ENCODE measurements at places on chromosomes 6 and 20.

- peak; percentile 63 for DNase-seq
Observed at GRCh38 chr6:105136431-105137350, 43.1 kb downstream of the POPDC3 start.

DNA sequence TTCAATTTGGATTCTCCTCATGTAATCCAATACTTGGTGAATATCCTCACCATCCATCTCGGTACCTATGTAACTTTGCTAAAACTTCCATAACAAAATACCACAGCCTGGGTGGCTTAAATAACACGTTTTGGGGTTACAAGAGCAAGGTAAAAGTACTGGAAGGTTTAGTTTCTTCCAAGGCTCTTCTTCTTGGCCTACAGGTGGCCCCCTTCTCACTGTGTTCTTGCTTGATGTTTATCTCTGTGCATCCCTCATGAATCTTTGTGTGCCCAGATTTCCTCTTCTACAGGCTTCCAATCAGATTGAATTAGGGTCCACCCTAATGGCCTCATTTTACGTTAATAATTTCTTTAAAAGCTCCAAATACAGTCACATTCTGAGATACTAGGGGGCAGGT is 163.3 kb upstream of the HCRTR2 start:
- no peak for DNase-seq

DNA sequence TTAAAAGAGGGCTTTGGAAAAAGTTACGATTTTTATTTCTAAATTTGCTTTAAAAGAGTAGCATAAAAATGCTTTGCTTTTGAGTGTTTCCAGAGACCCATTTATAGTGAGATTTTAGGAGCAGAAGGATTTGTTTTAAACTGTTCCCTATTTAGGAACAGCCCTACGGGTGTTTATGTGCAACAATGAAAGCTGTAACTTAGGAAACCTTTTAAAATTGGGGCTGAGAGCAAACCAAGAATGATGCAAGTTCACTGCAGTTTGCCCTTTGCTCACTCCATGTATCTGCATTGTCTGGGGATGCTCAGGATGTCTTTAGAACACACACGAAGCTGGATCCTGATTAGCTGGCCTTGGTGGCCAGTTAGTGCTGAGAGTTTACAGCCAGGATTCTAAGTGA is 40.9 kb downstream of the GHRH start:
- peak; percentile 74 for DNase-seq

GRCh38 chr6:47203266-47203937 is 106.3 kb downstream of the TNFRSF21 start:
- no peak for DNase-seq

DNA sequence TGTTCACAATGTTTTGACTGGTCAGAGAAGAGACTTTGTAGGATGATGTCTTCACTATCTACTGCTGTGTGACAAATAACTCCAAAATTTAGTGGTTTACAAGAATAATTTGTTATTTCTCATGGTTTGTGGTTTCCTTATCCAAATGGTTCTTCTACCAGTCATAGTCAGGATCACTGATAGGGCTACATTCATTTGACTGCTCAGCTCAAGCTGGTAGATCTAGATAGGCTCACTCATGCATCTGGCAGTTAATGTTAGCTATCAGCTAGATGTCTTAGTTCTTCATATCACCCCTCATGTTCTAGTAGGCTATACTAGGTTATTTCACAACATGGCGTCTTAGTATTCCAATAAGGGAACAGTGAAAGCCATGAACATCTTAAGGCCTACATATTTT is 131.0 kb downstream of the ID4 start:
- no peak for DNase-seq

- DNase-seq, result peak; percentile 64
Observed at GRCh38 chr6:149060985-149061760, 256.3 kb upstream of the TAB2 start.

- DNase-seq, result no peak
Observed at GRCh38 chr6:33934731-33935270, 131.0 kb upstream of the MLN start.

GRCh38 chr6:145544041-145544440 is 191.3 kb downstream of the EPM2A start:
- DNase-seq, result peak; percentile 13

GRCh38 chr20:44477151-44477550 is 1.5 kb downstream of the TTPAL start:
- DNase-seq, result no peak

DNA sequence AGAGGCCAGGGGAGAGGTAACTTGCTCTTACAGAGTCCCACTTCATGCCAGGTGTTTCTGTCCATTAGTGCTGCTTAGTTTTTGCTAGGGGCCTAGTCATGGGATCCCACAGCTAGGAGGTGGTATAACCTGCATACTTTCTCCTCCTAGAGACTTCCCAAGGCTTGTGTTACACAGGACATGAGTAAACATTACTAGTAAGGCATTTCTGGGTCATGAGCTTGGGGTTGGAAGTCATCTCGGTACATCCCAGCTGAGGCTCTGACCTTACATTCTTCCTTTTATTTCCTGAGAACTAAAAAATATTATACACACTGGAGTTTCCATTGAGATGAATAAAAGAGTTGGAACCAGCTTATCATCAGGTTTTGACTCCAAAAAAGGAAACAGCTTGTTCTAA is 20.9 kb upstream of the PNPLA1 start:
- DNase-seq, result no peak

- DNase-seq, result no peak
Observed at GRCh38 chr6:18242062-18242851, 22.1 kb downstream of the DEK start.

DNA sequence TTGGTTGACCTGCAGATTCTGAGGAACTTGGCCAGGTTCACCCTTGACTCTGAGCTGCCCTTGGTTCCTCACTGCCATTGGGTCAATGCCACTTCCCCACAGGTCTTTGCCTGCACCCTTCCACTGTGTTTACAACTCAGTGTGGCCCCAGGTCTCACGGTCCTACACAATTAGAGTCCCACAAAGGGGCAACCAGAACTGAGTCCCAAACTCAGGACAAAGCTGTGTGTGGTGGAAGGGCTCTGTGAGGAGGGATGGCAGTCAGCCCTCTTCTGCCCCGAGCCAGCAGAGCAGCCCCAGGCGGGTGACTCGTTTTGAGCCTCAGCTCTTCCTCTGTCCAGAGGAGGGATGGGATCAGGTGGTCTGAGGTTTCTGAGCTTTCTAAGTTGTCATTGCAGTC is 69.5 kb downstream of the NPEPL1 start:
- no peak for DNase-seq

DNA sequence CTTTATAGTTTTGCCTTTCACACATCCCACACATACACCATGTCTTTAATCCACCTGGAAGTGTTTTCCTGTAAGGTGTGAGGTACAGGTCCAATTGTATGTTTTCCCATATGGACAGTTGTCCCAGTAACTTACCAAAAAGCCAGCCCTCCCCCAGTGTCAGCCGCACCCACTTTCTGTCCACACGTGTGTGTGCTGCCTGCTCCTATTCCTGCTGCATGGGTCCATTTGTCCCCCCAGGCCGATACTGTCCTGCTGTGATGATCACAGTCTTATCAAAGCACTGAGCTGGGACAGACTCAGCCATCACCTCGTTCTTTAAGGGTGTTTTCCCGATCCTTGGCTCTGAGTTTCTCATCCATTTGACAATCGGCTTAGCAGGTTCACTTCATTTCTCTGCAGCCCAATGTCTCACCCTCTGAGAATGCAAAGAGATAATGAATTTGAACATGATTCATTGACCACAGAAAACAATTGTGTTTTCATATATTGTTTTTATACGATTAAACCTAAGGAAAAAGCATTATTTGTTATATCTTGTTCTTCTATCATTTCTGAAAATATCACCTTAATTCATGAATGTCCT is 9.6 kb downstream of the VSX1 start:
- no peak for DNase-seq

Measured in umbilical cord (tissue), 2 donors.